Stimulated activated CD4-positive, alpha-beta T cell treated with anti-CD3 and anti-CD28 coated beads, Interleukin-15, amount 100 ng/mL, for 1 hour (primary cell): ENCODE measurements at places on chromosomes 1 and 21.
A peak's percentile ranks its signal among the peaks of the same experiment; 100 is the strongest.

DNA sequence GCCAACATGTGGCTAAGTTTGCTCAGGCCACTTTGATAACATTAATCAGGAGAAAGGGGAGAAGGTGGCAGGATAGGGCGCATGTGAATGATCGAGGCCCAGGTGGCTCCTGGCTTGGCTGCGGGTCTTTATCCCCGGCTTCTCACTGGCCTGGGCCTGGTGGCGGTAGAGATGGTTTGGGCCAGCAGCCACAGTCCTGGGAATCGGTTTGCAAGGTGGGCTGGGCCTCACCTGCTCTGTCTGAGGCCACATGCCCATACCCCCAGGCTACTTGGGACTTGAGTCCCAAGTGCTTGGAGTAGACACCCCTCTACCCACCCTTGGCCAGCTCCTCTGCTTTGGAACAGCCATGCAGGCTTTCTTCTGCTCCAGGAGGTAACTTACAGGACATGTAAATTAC is 49.7 kb upstream of the DISP3 start:
- DNase-seq, result no peak

DNA sequence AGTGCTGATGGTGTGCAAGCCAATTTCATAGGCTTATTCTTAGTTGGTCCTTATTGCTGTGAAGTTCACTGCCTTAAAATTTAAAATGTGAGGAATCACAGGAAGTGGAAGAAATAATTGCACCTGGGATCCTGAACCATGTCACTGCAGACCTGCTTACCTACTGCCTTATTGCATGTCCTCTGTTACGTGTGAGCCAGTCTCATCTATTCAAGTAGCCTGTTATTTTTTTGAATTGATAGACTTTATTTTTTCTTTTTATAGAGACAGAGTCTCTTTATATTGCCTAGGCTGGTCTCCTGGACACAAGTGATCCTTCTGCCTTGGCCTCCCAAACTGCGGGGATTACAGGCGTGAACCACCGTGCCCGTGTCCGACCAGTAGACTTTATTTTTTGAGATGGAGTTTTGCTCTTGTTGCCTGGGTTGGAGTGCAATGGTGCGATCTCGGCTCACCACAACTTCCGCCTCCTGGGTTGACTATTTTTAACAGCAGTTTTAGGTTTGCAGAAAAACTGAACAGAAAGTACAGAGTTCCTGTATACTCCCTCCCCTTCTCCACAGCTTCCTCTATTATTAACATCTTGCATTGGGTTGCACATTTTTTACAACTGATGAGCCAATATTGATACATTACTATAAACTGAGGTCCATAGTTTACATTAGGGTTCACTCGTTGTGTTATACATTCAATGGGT is 14.0 kb upstream of the DISC1 start:
- peak; percentile 4 for DNase-seq

DNA sequence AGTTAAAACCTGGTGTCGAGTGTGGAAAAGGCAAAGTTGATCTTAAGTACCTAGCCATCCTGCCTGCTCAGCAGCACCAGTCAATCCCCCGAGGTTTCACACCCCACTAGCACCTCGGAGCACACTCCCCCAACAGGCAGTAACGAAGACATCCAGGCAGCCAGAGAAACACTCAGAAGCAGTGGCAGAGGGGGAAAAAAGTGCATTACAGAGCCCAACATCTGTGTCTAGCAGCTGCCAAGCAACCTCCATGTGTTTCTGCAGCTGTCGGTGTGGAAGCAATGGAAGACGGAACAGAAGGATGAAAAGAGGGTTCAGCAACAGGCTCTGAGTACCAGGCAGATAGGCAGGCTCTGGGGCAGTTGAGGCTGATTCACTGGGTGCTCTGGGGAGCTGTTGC is 73.4 kb upstream of the PROX1 start:
- no peak for DNase-seq

GRCh38 chr1:7519861-7520395 is 251.2 kb upstream of the VAMP3 start:
- no peak for DNase-seq

DNA sequence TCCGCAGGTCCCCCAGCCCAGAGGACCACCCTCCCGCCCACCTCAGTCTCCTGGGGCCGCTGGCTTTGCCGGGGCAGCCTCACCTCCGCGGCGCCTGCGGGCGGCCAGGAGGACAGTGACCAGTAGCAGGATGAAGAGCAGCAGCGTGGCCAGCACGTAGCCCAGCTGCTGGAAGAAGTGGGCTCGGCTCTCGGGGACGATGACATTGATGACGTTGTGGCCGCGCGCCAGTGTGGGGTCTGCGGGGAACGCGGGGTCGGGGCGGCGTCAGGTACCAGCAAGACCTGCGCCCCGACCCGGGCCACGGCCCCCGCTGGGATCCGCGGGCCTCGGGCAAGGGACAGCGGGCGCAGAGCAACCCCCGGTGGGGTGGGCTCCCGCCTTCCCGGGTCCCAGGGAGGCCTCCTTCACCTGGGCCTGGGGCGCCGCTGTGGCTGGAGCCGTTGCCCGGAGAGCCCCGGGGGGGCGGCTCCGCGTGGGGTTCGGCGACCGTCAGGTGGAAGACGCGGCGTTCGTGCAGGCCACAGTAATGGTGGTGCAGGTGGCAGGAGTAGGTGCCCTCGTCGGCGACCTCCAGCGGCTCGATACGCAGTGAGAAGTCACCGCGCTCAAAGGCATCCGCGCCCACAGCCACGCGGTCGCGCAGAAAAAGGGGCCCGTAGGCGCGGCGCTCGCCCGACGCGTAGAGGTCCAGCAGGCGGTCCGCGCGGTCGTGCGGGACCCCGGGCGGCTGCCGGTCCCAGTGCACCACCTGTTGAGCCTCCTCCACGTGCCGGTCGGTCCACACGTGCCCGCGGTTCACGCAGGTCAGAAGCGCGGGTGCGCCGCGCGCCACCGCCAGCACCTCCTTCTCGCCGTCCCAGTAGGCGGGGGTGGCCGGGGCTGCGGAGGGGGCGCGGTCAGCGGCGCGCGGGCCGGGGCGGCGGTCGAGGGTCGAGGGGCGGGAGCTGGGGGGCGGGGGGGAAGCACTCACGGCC is 3.8 kb downstream of the MXRA8 start:
- no peak for DNase-seq

DNA sequence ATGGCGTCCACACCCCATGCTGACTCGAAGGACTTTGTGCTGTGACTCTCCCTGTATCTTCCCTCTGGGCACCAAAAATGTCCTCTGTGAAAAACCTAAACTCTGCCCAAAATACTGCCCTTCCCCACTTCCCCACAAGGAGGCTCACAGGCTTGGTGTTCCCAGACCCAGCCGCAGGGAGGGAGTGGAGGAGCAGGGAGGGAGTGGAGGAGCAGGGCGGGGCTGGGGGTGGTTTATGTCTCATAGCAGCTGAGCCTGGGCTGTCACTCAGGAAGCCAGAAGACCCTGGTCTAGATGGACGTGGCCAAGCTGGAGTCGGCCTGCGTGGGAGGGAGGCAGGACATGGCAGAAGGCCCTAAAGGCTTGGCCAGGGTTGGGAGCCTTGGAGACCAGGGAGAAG is 461.7 kb downstream of the PTPRU start:
- DNase-seq, result no peak

GRCh38 chr1:241533326-241534115 is 1.3 kb downstream of the KMO start:
- no peak for DNase-seq
